ENCODE measurements at places on chromosomes 1 and 21.

GRCh38 chr1:221778535-221779142, 36.8 kb upstream of the DUSP10 start:
- DNase-seq, result no peak

DNA sequence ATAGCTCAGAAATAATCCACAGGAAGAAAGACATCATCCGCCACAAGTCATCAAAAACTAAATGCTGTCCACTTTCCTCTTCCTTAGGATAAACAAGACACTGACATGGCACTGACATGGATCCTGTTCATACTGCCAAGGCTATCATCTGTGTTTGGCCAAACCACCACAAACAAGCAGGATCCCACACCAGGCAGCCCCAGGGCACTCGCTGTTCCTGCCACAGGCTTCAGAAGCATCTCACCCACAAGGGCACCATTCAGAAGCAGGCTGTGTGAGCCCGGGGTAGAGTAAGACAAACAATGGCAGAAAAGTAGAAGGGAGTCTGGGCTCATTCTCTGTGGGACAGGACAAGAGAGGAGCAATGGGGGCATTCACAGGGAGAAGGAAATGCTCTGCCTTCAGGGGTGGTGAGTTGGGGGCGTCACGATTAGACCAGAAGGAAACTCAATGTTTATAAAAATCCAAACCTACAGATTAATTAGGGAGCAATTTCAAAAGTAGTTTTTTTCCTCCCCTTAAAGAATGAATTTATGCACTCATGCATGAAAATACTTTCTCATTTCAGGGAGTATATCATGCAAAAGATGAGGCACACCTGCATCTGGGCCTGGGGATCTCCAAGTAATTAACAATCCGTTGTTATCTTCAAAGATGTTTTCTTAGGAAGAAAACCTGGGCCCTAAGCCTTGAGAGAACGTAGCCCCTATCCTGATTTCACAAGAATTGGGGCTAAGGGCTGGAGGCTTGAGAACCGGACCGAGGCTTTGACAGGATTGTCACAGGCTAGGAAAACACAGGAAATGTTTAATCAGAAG, 43.3 kb upstream of the ATP1A1 start:
- DNase-seq, result no peak

GRCh38 chr1:29563571-29563970, 327.2 kb downstream of the PTPRU start:
- DNase-seq, result no peak

GRCh38 chr21:46113497-46114176, 15.7 kb downstream of the COL6A2 start:
- no peak for DNase-seq

DNA sequence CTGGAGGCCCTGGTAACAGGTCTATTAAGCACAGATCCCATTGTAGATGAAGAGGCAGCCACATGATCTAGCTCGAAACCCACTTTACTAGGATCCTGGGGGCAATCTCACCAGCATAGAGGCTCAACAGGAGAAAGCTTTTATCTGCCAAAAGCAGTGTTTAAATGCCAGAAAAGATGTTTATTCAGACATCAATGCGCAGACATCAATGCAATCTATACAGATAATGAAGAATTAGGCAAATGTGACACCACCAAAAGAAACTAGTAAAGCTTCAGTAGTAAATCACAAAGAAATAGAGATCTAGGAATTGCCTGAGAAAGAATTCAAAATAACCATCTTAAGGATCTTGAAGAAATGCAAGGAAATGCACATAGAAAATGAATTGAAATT, 32.5 kb downstream of the OR6Y1 start:
- no peak for DNase-seq

- DNase-seq, result no peak
Observed at GRCh38 chr1:231705806-231706760, 79.5 kb downstream of the DISC1 start.

- DNase-seq, result no peak
Observed at GRCh38 chr1:206831650-206832049, 33.8 kb upstream of the IL20 start.

GRCh38 chr1:54244655-54245054, 44.7 kb downstream of the MRPL37 start:
- DNase-seq, result no peak

DNA sequence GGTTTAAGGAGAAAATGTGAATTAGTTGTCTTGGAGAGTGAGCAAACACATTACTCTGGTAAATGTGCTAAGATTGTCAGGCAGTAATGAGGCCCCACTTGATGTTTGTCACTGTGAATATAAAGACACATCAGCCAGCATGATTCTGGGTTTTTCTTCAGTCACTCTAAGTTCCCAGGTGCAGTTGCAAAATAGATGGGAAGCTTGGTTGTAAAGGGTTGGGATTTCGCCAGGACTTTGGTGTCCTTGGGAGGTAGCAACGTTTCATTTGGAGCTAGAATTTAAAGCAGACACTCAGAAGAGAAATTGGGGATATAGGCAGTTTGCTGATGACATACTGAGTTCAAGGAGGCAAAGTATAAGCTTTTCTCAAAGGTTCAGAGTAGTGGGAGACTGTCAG, 154.3 kb downstream of the MAST2 start:
- DNase-seq, result no peak

DNA sequence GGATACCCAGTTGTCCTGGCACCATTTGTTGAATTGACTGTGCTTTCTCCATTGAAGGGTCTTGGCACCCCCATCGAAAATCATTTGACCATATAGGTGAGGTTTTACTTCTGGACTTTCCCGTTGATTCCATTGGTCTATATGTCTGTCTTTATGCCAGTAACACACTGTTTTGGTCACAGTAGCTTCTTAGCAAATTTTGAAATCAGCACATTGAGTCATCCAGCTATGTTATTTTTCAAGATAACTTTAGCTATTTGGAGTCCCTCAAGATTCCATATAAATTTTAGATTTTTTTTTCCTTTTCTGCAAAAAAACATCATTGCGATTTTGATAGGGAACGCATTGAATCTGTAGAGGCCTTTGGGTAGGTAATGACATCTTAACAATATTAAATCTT, 235.6 kb downstream of the SMYD3 start:
- no peak for DNase-seq

GRCh38 chr1:89807983-89808382, 12.8 kb upstream of the LRRC8D start:
- no peak for DNase-seq

DNA sequence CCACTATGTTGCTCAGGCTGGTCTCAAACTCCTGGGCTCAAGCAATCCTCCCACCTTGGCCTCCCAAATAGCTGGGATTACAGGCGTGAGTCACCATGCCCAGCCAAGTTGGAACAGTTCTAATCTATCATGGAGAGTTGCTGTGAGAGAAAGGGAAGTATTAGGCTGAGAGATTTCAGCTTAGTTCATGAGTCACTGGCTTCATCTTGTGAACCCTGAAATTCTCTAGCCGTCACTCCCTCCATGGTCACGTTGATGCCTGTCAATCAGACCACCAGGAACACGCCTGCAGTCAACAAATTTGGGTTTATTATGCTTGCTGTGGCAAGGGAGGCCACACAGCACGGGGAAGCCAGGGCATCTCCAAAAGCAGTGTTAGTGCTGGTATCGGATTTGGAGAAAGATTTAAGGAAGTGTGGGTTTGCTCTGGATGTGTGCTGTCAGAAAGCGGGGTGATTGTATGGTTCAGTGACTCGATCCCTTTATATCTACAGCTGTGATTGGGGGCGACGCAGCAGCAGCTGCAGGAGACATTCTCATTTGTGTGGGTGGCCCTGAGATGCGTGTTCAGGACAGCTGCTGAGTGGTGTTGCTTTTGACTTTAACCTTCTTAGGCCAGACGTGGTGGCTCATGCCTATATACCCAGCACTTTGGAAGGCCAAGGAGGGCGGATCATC, 18.7 kb downstream of the UQCRHL start:
- DNase-seq, result no peak

DNA sequence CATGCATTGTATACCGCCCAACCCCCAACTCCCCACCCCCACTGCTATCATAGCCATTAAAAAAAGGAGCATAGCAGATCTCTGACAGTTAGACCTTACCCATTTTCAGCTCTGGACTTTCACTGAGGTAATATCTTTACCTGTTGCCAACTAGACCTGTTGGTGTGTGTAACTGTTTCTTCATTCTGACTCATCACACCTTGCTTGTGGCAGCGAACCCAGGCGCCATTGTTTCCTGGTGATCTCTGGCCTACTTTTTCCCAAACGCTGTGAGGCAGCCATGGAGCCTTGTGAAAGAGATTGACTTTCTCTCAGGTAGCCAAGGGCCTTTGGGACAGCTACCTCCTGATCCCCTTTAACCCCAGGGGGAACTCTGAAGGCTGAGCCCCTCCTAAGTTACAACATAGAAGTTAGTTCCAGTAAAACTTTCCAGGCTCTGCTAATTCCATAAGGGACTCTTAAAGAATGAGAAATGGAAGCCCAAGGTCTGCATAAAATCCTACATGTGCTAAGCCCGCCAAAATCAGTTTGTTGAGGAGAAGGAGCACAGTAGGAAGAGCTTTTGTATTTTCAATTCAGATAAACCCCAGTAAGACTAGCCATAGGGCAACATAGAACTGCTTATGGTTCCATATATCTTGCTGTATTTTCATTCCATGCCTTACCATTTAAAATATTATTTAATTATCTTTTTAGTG, 196.1 kb upstream of the CAMK1G start:
- DNase-seq, result no peak

DNA sequence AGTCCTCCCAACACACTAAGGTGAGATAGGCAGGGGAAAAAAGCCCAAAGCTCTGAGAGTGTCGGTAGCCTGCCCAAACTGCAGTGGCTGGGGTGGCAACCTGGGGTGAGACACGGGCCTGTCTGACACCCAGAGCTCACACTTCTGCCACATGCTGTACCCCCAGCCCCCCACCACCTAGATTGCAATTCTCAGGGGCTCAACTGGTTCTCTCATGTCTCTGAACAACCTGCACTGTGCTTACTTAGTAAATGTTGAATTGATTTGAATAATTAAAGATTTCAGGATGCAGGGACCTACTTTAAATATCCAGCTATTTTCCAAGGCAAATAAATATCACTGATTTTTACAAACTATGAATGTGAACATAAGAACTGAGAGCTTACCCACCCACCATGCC, 115.5 kb downstream of the EDEM3 start:
- DNase-seq, result no peak

- DNase-seq, result no peak
Observed at GRCh38 chr1:168794057-168794456, 65.1 kb upstream of the DPT start.

GRCh38 chr1:232213928-232214327, 416.0 kb downstream of the SIPA1L2 start:
- DNase-seq, result no peak

- DNase-seq, result no peak
Observed at GRCh38 chr1:2443277-2444137, 31.1 kb upstream of the PEX10 start.

- no peak for DNase-seq
Observed at GRCh38 chr1:30695439-30695841, 27.9 kb downstream of the MATN1 start.

DNA sequence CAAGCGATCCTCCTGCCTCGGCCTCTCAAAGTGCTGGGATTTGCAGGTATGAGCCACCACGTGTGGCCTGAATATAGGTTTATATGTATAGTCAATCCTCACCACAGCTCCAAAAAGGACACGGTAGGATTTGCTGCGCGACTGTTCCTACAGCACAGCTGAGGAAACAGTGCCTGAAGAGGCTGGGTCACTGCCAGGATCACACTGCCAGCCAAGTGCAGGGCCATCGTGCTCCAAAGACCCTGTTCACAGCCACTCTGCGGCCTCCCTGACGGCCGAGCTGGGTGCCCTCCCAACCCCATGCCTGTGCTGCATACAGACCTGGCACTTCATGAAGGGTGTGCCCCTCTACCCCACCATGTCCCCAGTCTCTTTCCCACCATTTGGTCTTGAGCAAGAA, 71.4 kb downstream of the MRPL37 start:
- DNase-seq, result peak; percentile 81

DNA sequence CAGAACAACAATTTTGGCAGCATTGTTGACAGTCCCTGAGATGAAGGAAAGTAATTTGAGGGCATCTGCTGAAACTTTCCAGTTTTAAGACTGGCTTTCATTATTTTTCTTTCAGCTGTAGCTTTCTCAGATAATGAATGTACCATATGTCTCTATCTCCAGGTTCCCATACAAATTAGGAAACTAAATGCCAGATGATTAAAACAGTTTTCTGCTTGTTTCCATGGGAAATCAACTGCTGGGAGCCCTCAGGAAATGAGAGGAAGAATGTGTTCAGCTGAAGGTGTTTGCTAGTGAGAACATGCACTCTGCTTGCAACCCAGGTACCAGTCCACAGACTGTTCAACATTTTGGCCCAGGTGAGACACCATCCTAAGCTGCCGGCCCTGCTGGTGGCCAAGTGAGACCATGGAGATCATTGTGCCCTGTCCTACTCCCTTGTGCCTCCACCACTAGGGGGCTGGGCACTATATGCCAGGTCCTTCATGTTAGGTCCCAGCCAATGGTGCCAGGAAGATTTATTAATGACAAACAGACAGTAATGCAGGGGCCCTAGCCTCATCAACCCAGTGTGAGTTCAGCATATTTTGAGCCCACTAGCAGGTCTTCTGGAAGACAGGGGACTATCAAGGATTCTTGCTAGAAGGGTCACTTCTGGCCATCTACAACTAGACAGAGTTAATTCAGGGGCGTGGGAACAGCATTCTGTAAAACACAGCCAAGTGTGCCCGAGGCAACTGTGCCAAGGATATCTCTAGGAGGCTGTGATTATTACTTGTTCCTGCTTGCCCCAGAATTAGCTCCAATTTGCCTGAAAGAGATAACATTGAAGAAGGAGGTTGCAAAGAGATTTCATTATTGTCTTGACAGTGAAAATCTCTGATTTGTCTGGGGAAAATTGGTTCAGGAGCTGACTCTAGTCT, 17.0 kb upstream of the LRRC8C start:
- DNase-seq, result no peak

DNA sequence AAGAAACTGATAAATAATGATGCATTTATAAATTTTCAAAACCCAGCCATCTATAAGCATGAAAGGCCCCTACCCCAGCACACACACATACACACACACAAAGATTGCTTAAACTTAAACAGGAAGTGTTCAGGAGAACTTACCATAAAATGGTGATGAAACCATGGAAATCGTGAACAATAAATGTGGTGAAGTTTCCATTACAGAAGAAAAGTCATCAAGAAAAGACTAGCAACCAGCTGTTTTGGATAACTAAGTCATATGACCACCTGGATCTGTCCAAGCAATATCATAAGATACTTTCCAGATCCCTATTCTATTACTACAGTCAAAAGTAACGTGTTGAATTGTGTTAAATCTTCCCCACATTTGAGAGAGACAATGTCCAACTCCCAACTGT, 24.1 kb downstream of the RGS5 start:
- no peak for DNase-seq

GRCh38 chr1:55167224-55167871, 47.8 kb downstream of the USP24 start:
- DNase-seq, result no peak

- DNase-seq, result no peak
Observed at GRCh38 chr1:61743431-61743705, 1.1 kb downstream of the PATJ start.

DNA sequence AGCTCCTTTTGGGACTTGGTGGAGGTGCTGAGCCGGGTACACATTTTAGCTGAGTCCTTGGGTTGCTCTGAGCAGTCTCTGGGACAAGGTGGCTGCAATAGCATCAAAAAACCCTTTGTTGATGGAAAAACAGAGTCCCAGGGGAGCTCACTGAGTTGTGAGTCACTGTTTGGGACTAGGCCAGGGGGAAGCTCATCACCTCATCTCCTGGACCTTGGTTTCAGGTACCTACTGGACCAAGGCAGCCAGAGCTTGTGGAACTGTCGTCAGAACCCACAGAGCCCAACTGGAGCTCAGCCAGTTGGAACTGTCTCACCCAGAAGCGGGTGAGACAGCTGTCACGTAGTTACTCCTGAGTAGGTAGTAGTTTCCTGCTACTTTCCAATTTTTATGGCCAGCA, 146.7 kb downstream of the HLX start:
- DNase-seq, result no peak

GRCh38 chr1:212219679-212220463, 65.3 kb upstream of the PPP2R5A start:
- no peak for DNase-seq
